ENCODE measurements at places on chromosomes 6 and 20.
A peak's percentile ranks its signal among the peaks of the same experiment; 100 is the strongest.

- no peak for DNase-seq
Observed at GRCh38 chr20:8267009-8267408, 134.9 kb downstream of the PLCB1 start.

- DNase-seq: no peak
Observed at GRCh38 chr6:135173242-135173988, 7.7 kb upstream of the MYB start.

- no peak for DNase-seq
Observed at GRCh38 chr6:123007885-123008284, 11.8 kb downstream of the CLVS2 start.

GRCh38 chr20:35165221-35166185 lies 6.4 kb upstream of the PROCR start:
- no peak for DNase-seq

DNA sequence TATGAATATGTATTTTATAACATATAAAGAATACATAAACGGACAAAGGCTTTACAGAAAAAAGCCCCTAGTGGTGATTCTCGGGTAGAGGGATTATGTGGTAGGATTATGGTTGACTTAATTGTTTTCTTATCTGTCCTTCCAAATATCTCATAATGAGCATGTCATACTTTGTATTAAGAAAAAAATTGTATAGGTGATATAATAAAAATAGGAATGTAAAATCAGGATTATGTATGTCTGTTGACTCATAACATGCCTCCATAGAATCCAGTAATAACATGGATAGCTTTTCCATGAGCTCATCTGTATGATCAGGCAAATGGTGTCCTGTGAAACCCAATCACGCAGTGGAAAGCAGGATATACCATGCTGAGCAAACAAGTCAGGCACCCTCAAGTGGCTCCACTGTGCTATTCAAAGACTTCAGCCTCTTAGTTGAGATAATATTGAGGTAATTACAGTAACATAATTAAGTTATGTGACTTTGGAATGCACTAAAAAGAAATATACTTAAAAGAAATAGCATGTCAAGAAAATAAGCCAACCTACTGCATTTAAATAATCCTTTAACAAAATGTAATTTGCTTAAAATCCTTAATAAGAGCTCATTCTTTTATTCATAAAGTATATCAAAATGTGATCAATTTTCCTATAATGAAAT lies 39.6 kb upstream of the PRELID3B start:
- no peak for DNase-seq

- DNase-seq: no peak
Observed at GRCh38 chr6:30684386-30685156, 1.9 kb downstream of the PPP1R18 start.

GRCh38 chr6:158852312-158853071 lies 33.3 kb upstream of the EZR start:
- DNase-seq: no peak

DNA sequence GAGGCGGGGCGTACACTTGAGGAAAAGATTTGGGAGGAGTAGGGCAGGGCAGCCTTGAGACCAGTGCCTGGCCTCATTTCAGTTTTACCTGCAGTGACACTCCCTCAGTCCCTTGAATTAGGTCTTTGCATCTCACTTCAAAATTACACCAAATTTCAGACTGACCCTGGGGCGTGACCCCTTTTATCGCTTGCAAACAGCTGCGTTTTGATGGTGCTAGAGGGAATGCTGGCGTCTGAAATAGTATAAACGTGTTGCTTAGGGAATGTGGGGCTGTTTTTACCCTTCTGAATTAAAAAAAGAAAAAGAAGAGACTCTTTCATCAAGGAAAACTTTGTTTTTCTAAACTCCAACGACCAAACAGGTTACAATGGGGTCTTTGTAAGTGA lies 21.0 kb downstream of the COL9A1 start:
- DNase-seq: no peak

GRCh38 chr6:136123468-136123867 lies 126.6 kb downstream of the MTFR2 start:
- no peak for DNase-seq

DNA sequence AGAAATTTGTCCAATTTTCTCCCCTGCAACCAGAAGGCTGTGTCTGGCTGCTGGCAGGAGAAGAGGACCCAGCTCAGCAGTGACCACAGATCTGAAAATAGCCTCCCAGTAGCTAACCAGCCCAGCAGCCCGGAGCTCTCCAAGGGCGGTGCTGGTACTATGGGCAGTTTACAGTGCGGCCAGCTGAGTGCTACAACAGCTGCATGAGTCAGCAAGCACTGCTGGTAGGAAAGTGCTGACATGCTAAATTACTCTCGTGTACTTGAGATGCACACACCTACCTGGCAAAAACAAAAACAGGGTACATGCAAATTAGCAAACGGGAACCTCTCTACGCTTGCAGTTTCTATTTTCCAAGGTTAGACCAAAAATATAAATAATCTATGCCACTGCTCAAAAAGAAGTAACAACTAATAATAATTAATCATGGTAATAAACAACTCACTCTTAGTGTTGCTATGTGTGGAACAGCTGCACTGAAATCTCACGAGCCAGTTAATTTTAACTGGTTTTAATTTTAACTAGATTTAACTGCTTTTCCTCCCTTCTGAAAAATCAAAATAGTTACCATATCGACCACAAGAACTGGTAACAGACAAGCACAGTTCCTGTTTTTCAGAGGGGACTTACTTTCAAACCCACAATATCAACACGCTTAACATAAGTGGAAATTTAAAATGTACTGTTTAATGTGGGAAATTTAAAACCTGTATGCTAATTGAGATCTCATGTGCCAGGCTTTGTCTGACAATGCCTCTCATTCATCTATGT lies 10.8 kb downstream of the BACH2 start:
- DNase-seq: peak; percentile 30

GRCh38 chr6:106085692-106085983 lies 498 bp upstream of the PRDM1 start:
- no peak for DNase-seq

- DNase-seq: no peak
Observed at GRCh38 chr6:134945045-134945444, 4.9 kb downstream of the ALDH8A1 start.

GRCh38 chr6:7899101-7899888 lies 11.3 kb downstream of the TXNDC5 start:
- DNase-seq: no peak

GRCh38 chr6:163667372-163668060 lies 253.0 kb downstream of the QKI start:
- no peak for DNase-seq

All from stimulated activated CD8-positive, alpha-beta memory T cell treated with anti-CD3 and anti-CD28 coated beads, Interleukin-2, amount 100 ng/mL, for 1 hour (primary cell).